CD4-positive, alpha-beta T cell treated with Interleukin-6 for 4 hours (primary cell): ENCODE measurements at places on chromosomes 5 and 9.

DNA sequence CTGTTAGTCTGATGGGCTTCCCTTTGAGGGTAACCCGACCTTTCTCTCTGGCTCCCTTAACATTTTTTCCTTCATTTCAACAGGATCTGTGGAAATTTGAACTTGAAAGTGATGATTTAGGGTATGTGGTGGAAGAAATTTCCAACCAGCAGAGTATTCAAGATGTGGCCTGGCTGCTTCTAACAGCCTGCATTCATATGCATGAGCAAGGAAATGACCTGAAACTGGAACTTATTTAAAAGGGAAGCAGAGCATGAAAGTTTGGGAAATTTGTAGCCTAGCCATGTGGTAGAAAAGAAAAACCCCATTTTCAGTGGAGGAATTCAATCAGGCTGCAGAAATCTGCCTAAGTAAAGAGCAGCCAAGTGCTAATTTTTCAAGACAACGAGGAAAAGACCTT lies 41.7 kb downstream of the UNC13B start:
- no peak for DNase-seq

DNA sequence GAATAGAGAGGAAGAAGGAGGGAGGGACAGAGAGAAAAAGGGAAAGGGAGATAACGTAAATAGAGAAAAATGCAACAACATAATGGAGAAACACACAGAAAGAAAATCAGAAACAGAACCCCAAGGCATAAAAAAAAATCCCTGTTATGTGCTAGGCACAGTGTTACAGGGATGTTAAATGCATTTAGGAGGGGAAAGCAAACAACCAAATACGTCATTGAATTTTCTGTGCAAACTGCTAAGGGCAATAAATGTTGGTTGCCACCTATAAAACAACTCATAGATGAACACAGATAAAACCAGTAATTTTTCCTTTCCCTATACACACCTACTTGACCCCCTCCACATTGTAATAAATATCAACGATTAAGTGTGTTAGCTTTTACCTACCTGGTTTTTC lies 51.3 kb upstream of the ASTN2 start:
- no peak for DNase-seq

GRCh38 chr9:30661925-30662324 lies 1722.5 kb upstream of the ACO1 start:
- no peak for DNase-seq

GRCh38 chr5:148924817-148925216 lies 98.4 kb downstream of the ADRB2 start:
- no peak for DNase-seq

GRCh38 chr9:99259231-99259918 lies 37.3 kb downstream of the SEC61B start:
- DNase-seq, result peak; percentile 46

DNA sequence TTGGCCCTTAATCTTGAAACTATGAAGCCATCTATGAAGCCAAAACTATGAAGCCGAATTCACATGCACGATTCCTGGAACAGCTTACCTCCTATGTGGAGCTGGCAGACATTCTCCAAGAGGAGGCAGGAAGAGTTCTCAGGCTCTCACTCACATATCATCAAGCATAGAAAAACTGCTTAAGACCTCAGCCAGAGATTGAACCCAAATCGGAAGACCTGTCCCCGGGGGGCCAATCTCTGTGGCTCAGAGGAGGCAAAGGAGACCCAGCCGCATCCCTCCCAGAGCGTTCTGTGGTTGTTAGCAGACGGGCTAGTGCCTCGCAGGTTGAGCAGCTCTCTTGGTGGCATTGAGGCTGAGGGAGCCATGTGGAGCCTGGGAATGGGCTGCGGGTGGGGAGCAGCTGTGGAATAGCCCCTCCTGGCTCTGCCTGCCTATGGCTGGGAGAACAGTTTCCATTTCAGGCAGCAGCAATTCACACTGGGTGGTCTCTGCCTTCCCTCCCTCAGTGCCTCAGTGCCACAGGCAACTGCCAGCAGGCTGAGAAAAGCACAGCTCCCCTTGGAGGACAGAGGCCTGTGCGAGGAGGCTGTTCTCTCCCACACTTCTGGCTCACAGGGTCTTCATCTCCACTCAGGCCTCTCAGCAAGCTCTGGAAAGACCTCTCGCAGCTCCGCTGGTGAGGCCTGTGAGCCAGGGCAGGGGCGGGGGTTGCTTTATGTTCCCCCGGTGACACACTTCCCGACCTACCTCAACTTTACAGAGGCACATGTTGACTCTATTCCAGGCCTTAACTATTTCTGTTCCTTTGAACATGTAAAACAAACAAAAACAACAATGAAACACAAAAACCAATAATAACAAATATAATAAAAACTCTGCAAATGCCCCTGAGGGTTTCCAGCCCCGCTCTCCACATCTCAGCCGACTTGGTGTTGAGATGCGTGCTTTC lies 17.4 kb upstream of the TMEM174 start:
- no peak for DNase-seq

GRCh38 chr9:134154262-134154701 lies 10.1 kb downstream of the RNU6ATAC start:
- DNase-seq, result no peak

DNA sequence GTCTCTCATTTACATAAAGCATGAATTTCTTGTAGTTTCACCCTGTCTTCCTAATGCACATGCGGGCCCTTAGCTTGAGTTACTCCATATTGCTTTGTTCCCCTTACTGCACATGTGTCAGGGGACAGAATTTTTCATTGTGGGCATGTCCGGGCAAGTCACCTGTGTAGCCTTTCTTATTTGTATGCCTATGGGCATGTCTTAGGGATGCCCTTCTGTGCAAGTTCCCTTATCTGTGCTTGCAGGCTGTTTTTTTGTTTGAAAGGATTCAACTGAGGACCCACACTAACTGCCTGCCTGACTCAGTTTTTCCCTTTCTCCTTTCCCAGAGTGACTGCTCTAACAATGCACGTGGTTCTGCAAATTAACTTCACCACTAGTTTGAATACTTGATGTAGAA lies 161.7 kb downstream of the YTHDC2 start:
- DNase-seq, result no peak
